ENCODE measurements at places on chromosomes 16 and 17.

DNA sequence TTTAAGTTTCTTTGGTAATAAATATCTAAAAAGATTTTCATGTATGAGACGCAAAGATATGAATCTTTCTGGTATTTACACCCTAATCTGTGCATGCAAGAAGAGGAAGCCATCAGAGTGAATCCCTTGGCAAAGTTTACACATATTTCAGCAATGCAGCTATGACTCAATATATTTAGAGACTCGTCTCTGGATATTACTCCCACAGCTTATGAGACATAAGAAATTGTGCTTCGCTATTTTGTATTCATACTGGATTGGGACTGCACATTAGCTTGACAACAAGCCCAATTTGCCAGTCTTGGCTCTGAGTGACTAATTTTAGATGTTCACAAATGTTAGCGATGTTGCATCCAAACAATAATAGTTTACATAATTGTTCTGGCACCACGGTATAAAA, 532.0 kb downstream of the CDH11 start:
- H3K36me3 ChIP-seq = no peaks in the 10 kb centered on the region
- DNase-seq = no peak
- no peaks in the 10 kb centered on the region for H3K27me3 ChIP-seq
- no peak overlapping the region for H3K4me3 ChIP-seq
- no peaks in the 10 kb centered on the region for H3K4me1 ChIP-seq

GRCh38 chr16:10895053-10895946, 18.3 kb downstream of the CIITA start:
- H3K27me3 ChIP-seq = no peaks in the 10 kb centered on the region
- H3K4me1 ChIP-seq = peaks cover 77% of the 10 kb centered on the region
- H3K4me3 ChIP-seq = peak overlapping the region; percentile 55
- H3K36me3 ChIP-seq = peaks cover 49% of the 10 kb centered on the region

DNA sequence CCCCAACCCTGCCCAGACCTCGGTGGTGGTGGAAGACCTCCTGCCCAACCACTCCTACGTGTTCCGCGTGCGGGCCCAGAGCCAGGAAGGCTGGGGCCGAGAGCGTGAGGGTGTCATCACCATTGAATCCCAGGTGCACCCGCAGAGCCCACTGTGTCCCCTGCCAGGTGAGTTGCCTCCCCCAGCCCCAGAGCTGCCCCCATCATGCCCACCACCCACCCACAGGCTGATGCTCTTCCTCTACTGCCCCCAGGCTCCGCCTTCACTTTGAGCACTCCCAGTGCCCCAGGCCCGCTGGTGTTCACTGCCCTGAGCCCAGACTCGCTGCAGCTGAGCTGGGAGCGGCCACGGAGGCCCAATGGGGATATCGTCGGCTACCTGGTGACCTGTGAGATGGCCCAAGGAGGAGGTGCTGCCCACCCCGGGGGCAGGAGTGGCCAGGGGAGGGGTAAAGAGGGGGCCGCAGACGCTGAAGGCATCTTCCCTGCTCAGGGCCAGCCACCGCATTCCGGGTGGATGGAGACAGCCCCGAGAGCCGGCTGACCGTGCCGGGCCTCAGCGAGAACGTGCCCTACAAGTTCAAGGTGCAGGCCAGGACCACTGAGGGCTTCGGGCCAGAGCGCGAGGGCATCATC, 8.4 kb downstream of the GALK1 start:
- H3K36me3 ChIP-seq = peaks cover 23% of the 10 kb centered on the region
- H3K4me1 ChIP-seq = peaks cover 23% of the 10 kb centered on the region
- H3K4me3 ChIP-seq = no peak overlapping the region
- no peak overlapping the region for H3K27ac ChIP-seq

- DNase-seq = peak; percentile 95
- H3K27ac ChIP-seq = peak overlapping the region; percentile 73
- peaks cover 38% of the 10 kb centered on the region for H3K4me1 ChIP-seq
- peaks cover 46% of the 10 kb centered on the region for H3K36me3 ChIP-seq
Measured at GRCh38 chr17:3004150-3004801, 59.1 kb downstream of the OR1D5 start.

DNA sequence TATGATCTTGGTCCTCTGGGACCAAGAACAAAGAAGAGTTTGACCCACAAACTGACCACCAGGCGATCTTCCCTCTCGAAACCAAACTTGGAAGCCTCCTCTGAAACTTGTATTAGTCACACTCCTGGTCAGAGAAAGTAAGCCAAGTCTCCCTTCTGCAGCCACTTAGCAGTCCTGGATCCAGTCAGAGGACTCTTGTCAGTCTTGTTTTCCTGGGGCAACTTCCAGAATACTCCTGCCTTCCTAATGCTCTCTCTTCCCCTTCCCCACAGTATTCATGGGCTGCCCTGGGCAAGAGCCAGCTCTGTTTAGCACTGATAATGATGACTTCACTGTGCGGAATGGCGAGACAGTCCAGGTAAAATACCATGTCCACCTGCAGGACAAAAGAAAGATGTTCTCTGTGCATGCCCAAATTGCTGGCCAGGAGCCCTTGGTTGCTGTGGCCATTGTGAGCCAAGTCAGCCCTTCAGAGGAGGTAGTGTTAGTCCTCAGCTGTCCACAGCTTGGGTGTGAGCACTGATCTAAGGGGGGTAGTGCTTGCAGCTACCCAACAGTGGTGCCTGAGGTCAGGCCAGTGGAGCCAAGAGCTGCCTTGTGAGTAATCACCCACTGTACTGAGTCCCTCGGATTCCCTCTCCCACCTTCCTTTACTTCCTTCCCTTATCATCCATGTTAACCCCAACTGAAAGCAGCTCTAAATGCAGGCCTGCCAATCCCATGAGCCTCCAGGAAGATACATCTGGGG, 31.2 kb downstream of the CDH3 start:
- no peaks in the 10 kb centered on the region for H3K27me3 ChIP-seq
- H3K36me3 ChIP-seq = no peaks in the 10 kb centered on the region
- no peak overlapping the region for H3K4me3 ChIP-seq
- no peak for DNase-seq

DNA sequence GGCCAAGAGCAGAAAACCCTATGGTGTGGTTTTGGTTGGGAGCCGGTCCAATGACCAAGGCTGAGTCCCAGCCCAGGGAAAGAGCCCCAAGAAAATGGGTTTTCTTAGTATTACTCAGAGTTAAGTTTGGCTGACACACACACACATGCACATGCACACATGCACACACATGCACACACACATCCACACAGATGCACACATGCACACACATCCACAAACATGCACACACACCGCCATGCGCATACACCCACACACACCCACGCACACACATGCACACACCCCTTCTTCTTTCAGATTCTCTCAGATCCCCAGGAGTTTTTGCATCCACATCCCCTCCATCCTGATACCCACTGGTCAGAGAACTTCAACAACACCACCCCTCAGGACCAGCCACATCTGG, 9.1 kb downstream of the ABCC12 start:
- no peak overlapping the region for H3K27ac ChIP-seq
- no peaks in the 10 kb centered on the region for H3K36me3 ChIP-seq
- DNase-seq = no peak
- H3K4me3 ChIP-seq = no peak overlapping the region
- H3K4me1 ChIP-seq = no peaks in the 10 kb centered on the region
- H3K27me3 ChIP-seq = peaks cover 3% of the 10 kb centered on the region

- no peaks in the 10 kb centered on the region for H3K4me1 ChIP-seq
- H3K27ac ChIP-seq = no peak overlapping the region
- H3K27me3 ChIP-seq = no peaks in the 10 kb centered on the region
- H3K4me3 ChIP-seq = no peak overlapping the region
- no peaks in the 10 kb centered on the region for H3K36me3 ChIP-seq
Measured at GRCh38 chr17:11803231-11803969, 193.9 kb downstream of the ZNF18 start.

GRCh38 chr17:34024806-34025551, 230.1 kb upstream of the CCL2 start:
- no peak for DNase-seq
- H3K36me3 ChIP-seq = no peaks in the 10 kb centered on the region
- no peak overlapping the region for H3K27ac ChIP-seq

- H3K4me3 ChIP-seq = no peak overlapping the region
- H3K36me3 ChIP-seq = no peaks in the 10 kb centered on the region
- peaks cover 11% of the 10 kb centered on the region for H3K27me3 ChIP-seq
- peak; percentile 31 for DNase-seq
- H3K4me1 ChIP-seq = no peaks in the 10 kb centered on the region
Measured at GRCh38 chr16:65658349-65658748, 536.5 kb upstream of the CDH11 start.

DNA sequence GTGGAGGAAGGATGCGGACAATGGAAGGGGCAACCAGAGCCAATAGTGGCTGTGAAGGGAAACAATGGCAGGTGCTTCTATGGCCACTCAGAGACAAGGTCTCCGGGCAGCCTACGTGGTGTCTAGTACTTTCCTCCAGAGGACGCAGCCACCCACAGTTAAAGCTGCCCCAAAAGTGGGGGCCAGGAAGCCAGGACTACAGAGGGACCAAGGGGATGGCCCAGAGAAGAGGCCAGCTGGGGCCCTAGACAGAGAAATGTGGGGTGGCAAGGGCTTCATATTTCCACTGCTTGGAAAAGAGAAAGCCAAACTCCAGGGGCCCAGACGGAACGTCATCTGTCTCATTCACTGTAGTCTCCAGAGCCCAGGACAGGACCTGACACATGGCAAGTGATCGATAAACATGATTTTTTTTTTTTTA, 837 bp upstream of the PER1 start:
- DNase-seq = no peak
- no peaks in the 10 kb centered on the region for H3K27me3 ChIP-seq
- peak overlapping the region; percentile 99 for H3K27ac ChIP-seq
- H3K4me3 ChIP-seq = no peak overlapping the region

DNA sequence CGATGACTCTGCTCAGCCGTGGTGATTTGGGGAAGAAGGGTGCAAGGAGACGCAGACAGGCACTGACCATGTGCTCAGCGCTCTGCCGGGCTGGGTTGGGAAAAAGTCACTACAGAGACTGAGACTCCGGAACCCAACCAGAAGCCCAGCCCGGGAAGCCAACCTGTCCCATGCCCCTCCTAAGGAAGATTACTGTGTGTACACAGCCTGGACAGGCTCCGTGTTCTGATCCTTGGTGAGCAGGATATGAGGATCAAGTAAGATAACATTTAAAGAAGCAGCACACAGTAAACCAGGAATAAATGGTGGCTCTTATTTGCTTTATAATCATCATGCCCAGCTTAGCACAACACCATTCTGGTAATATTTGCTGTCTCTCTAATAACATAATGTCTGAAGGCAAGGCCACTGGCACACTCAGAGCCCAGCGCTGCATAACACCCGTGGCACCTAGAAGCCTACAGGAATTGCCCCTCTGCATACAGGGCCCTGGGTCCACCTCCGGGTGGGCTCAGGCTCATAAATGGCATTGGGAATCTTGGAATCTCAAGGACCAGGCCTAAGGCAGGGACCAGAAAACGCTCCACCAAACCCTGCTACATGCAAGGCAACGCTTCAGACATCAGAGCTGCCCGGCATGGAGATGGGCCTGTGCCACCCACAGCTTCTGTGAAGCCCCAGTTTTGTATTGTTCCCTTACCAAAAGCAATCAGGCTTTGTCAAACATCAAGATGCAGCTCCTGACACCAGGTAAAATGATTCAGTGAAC, 113.5 kb downstream of the DYNLRB2 start:
- no peaks in the 10 kb centered on the region for H3K27me3 ChIP-seq
- H3K4me3 ChIP-seq = no peak overlapping the region

DNA sequence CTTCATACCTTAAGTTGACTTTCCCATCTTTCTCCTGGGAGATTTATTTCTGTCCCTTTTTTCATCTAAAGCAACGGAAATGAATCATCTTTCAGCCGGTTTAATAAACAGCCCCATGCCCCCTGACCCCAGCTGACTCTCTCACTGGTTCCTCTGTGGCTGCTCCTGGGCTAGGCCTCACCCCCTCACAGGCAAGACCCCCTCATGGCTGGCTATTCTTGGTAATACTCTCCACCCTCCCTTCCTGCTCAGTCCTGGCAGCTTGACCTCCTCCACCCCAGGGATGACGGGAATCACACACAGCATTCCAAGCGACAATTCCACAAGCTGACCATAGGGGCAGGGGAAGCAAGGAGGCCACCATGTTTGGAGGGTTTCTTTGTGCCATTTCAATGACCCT, 1.5 kb upstream of the ADAP2 start:
- H3K4me3 ChIP-seq = no peak overlapping the region
- no peaks in the 10 kb centered on the region for H3K27me3 ChIP-seq
- peaks cover 13% of the 10 kb centered on the region for H3K36me3 ChIP-seq
- no peak overlapping the region for H3K27ac ChIP-seq

GRCh38 chr17:17125136-17126084, 80.7 kb downstream of the PLD6 start:
- peaks cover 4% of the 10 kb centered on the region for H3K4me1 ChIP-seq
- no peak overlapping the region for H3K4me3 ChIP-seq
- no peak for DNase-seq
- H3K27me3 ChIP-seq = no peaks in the 10 kb centered on the region
- peaks cover 8% of the 10 kb centered on the region for H3K36me3 ChIP-seq

- H3K4me3 ChIP-seq = no peak overlapping the region
- no peaks in the 10 kb centered on the region for H3K36me3 ChIP-seq
- H3K27ac ChIP-seq = no peak overlapping the region
- no peaks in the 10 kb centered on the region for H3K27me3 ChIP-seq
- H3K4me1 ChIP-seq = no peaks in the 10 kb centered on the region
Measured at GRCh38 chr16:87203060-87203656, 114.0 kb downstream of the C16orf95 start.

GRCh38 chr16:80974649-80975376, 31.9 kb downstream of the CMC2 start:
- no peaks in the 10 kb centered on the region for H3K27me3 ChIP-seq
- no peak overlapping the region for H3K27ac ChIP-seq
- DNase-seq = no peak

GRCh38 chr16:52874042-52874441, 178.7 kb downstream of the CHD9NB start:
- no peaks in the 10 kb centered on the region for H3K36me3 ChIP-seq
- H3K27ac ChIP-seq = no peak overlapping the region
- no peak for DNase-seq
- H3K4me1 ChIP-seq = no peaks in the 10 kb centered on the region
- H3K27me3 ChIP-seq = no peaks in the 10 kb centered on the region
- H3K4me3 ChIP-seq = no peak overlapping the region

- H3K4me3 ChIP-seq = no peak overlapping the region
- peaks cover 34% of the 10 kb centered on the region for H3K36me3 ChIP-seq
- no peak for DNase-seq
- H3K27me3 ChIP-seq = no peaks in the 10 kb centered on the region
- H3K27ac ChIP-seq = no peak overlapping the region
- H3K4me1 ChIP-seq = no peaks in the 10 kb centered on the region
Measured at GRCh38 chr17:66743511-66743910, 91.4 kb upstream of the CACNG5 start.

DNA sequence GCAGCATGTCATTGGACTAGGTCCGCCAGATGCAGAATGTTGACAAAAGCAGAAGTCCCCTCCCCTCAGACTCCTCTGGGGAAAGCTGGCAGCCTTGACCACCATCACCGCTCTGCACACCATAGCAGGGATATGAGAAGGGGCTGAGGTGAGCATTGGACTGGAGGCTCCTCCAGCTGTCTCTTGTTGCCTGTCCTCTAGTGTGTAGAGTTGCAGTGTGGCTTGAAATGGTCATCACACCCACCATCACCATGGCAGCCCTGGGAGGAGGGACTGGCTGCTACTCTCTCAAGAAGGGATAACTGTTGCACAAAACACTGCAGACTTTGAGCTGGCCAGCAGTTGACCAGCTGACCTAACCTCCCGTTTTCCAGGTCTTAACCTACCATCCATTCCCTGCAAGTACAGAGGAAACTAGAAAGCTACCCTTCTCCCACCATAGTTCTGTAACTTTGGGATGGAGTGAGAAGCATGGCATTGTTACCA, 38.3 kb downstream of the HLF start:
- H3K27ac ChIP-seq = no peak overlapping the region
- no peaks in the 10 kb centered on the region for H3K27me3 ChIP-seq
- no peaks in the 10 kb centered on the region for H3K36me3 ChIP-seq

Measured in CD14-positive monocyte (primary cell).